ENCODE measurements at places on chromosomes 7 and 10.
A peak's percentile ranks its signal among the peaks of the same experiment; 100 is the strongest.

GRCh38 chr7:129502708-129503685 is 666 bp downstream of the SMKR1 start:
- DNase-seq, result peak; percentile 7

DNA sequence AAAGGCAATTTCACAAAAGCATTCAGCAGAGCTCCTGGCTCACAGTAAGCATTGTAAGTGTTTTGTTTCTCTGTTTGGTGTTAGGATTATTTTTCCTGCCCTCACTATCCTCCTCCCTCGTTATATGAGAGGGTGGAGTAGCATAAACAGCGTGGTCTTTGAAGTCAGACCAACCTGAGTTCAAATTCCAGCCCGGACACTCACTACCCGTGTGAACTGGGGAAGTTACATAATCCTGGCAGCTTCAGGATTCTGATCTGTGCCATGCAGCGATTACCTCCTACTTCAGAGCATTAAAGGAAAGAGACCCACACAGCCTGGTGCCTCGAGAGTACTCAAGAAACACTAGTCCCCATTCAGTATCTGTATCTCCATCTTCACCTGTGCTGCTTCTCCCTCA is 386.5 kb downstream of the INHBA start:
- DNase-seq, result no peak

DNA sequence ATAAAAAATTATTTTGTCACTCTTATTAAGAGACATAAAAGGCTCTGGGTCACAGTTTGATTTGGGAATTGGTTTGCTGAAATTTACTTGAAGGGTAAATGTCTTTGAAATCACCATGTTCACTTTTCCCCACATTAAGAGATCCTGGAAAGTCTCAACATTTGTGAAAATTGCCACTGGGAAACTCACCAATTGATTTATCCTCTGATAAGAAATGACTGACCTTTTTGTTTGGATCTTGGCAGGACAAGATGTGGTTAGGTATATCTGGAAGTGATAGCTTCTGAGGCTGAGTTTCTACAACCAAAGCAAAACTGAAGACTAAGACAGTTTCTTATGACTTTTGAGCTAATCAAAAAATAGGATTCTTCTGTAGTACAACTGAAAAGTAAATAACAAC is 107.1 kb upstream of the TMEM106B start:
- no peak for DNase-seq

- no peak for DNase-seq
These were observed 103.7 kb downstream of the CCNY start for GRCh38 chr10:35440016-35440415.

DNA sequence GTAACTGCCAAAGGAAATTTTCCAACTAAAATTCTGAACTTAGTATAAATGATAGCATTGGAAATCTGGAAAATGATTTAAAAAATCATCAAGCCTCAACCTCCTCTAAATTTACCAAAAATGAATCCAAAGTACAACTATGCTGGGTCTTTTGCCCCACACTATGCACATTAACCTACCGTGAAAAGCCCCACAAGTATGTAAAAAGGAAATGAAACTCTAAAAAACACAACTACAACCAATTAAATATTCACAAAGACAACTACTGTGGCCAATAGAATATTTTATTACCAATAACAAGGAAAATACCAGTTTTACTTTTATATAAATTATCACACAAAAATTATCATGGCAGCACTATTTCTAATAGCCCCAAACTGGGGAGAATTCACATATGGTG is 19.3 kb downstream of the EIF3A start:
- no peak for DNase-seq

DNA sequence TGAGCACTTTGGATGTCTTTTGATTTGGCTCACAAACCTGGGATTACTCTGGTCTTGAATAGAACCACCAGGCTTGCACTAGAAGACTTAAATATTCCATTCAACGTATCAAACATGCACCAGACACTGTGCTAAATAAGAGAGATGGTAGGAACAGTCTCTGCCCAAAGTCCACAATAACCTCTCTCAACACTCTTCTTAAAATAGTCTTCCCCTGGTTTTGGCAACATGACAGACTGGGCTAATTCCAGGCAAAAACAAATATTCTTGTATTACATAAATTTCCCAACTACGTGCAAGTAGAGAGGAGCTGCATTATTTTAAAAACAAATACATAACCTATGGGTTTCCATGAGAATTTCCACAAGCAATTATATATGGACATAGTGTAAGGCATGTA is 64.8 kb upstream of the PAPSS2 start:
- no peak for DNase-seq

GRCh38 chr7:107958764-107959526 is 44.0 kb downstream of the LAMB1 start:
- no peak for DNase-seq

DNA sequence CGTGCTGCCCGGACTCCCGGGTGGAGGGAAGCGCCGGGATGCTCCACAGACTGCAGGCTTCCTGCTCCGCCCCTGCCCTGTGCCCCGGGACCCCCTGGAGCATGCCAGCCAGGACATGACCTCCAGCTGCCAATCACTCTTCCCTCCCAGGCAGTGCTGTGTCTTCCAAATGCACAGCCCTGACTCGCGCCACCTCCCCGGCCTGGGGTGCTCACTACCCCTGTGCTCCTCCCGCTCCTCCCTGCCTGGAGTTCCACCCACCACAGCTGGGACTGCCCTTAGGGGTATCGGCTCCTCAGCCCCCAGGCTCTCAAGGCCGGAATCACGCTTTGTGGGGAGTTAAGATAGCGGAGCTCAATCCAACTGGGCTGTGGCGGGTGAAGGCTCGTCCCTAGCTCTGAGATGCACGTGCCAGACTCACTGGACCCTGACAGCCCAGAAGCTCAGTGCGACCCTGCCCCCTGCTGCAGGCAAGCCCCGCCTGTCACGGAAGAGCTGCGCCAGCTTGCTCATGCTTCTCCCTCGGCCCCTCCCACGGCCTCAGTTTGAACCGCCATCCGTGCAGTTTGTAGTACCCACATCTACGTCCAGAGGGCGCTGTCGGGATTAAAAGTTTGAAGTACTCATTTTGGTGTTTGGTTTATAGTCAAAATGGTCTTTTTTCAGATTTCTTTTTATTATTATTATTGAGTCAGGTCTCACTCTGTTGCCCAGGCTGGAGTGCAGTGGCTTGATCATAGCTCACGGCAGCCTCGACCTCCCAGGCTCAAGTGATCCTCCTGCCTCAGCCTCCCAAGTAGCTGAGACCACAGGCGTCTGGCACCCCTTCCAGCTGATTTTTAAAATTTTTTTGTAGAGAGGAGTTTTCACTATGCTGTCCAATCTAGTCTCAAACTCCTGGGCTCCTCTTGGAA is 142.5 kb upstream of the TCERG1L start:
- peak; percentile 79 for DNase-seq

DNA sequence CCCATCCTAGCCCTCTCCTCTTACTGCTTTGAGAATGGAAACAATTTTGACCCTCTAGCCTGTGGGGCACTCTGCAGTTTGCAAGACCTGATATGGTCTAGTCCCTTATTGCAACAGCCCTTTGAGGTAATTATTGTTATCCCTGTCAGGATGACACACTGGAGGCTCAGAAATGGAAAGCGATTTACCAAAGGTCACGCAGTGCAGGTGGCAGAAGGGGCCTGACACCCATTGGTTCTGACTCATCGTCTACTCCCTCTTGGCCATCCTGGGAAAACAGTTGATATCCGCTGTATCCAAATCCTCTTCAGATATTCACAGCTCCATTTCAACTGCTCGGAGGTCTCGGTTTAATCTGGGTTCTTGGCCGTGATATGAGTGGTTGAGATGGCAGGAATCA is 44.7 kb upstream of the AQP1 start:
- no peak for DNase-seq

GRCh38 chr7:26958834-26959233 is 94.4 kb upstream of the SKAP2 start:
- DNase-seq, result no peak

- no peak for DNase-seq
These were observed 39.5 kb downstream of the ZNF117 start for GRCh38 chr7:64951250-64951848.

Measured in stimulated activated CD4-positive, alpha-beta T cell treated with anti-CD3 and anti-CD28 coated beads, Interleukin-2, amount 100 ng/mL, for 48 hours (primary cell).